Stimulated activated CD4-positive, alpha-beta T cell treated with anti-CD3 and anti-CD28 coated beads, TNF-alpha, amount 100 ng/mL, for 4 hours (primary cell): ENCODE measurements at places on chromosomes 3 and 15.

- no peak for DNase-seq
Measured at GRCh38 chr3:62376454-62376720, 3.0 kb upstream of the FEZF2 start.

DNA sequence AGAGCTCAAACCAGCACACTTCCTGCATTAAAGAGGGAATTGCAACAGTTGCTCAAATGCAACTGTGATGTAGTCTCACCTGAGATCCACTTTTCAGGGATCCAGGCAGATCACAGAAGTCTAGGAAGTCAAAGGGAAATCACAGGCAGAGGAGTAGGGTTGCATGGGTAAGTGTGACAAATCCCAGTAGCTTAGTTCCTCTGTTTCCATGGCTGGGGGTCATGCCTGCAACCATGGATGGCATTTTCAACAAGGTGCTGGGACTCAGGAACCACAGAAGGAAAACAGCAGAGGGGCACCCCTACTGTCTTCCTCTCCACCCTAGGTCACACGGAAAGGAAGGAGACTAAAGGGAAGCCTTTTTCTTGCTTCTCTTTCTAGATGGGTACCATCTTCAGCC lies 36.5 kb upstream of the ARNT2 start:
- DNase-seq = no peak

DNA sequence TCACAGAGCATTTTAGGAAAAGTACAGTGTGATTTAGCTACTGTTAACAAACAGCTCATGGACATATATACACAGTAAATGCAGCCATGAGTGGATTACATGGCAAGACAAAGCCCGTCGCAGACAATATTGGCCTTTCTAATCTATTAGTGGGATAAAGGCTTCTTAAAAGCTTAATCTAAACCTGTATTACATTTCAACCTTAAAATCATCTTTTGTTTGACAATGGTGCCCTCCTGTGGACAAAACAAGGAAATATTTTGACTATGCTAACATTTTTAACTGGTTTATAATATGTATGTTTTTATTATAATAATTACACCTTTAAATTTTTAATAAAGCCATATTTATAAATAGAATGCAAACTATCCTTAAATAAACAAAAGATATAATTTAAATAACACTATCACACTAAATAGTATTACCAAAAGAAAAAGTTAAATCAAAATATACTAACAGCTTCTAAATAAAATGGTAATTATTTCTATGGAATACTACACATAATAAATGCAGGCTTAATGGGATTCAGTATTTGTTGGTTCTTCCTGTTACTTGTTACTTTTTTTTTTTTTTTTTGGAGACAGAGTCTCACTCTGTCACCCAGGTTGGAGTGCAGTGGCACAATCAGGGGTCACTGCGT lies 38.6 kb downstream of the TAFA4 start:
- no peak for DNase-seq

DNA sequence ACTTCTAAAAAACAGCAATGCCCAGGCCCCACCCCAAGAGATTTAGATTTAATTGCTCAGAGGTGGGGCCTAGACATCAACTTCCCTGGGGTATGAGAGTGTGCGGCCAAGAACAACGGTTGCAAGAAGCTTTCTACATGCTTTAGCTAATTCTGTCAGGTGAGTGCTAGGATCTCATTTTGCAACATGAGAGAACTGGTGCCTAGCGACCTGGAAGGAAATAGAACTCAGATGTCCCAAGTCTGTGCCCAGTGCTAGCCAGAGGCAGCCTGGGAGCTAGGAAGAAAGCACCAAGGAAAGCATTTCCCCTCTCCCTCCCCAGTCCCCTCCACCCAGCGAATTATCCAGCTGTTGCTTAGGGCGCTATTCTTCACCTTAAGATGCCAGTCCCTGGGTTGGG lies 22.9 kb upstream of the HRH1 start:
- no peak for DNase-seq

- DNase-seq = no peak
Measured at GRCh38 chr3:127013758-127014535, 31.0 kb downstream of the PLXNA1 start.
